ENCODE measurements at places on chromosomes 5 and 9. TPM values are rescaled to one million over a fixed set of nuclear protein-coding genes. Genes with fewer than 3 reads are reported as not detected.

- DNase-seq = no peak
These were observed 74.3 kb downstream of the GPR21 start for GRCh38 chr9:123107639-123108285.

Gene PTPRD
- 0.19 TPM for polyA plus RNA-seq

Gene C8G
- polyA plus RNA-seq = not detected

DNA sequence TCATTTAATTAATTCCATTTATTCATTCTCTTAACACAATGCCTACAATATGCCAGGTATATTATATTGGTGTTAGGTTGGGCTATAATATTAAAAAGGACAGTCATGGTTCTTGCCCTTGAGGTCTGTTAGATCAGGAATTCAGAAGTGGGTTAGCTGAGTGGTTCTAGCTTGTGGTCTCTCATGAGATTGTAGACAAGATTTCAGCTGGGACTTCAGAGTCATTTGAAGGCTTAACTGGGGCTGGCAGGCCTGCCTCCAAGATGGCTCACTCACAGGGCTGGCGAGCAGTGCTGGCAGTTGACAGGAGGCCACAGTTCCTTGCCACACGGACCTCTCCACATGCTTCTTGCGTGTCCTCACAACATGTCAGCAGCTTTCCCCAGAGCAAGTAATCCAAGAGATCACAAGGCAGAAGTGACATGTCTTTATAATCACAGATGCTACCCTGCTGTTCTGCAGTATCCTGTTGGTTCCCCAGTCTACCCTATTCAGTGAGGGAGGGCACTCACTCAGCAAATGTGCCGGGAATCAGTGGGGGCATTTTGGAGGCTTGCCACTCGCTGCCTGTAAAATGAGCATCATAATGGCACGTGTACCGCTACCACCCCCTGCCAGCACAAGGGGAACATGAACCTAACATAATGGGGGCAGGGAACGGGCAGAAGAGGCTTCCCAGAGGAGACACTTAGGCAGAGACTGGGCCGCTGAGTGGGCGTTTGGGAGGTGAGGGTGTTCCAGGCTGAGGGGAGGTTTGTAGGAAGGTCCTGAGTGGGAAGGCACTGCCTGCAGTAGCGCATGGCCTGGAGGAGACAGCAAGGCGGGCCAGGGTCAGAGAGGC lies 70.0 kb downstream of the EXOSC2 start:
- no peak for DNase-seq

DNA sequence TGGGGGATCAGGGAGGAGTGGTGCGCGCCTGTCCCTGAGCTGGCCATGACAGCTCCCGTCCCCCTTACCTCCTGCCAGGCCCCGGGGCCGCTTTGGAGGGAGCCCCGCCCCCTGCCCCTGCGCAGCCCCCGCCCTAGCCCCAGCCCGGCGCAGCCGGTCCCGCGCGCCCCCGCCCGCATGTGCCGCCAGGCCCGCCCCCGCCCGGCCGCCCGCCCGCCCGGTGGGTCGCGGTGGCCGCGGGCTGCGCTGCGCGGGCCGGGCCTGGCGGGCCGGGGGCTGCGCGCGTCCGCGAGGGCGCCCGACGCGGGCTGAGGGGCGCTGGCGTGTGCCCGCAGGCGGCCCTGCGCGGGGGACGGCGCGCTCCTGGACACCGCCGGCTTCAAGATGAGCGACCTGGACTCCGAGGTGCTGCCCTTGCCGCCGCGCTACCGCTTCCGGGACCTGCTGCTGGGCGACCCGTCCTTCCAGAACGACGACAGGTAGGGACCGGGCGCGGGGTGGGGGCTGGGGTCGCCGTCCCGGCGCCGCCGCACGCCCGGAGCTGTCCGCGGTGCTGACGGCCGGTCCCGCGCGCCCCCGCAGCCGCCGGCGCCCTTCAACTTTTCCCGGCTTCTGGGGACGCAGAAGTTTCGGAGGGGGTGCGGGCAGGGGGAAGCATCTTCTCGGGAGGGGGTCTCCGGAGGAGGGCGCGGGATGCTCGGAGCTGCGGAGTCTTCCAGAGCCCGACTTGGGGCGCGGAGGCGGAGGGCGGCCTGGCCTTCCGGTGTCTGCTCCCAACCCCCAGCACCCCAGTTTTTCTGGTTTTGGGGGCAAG lies 12.5 kb downstream of the KCNT1 start:
- no peak for DNase-seq

GRCh38 chr5:146039420-146039819 lies 66.0 kb downstream of the PLAC8L1 start:
- DNase-seq = no peak

DNA sequence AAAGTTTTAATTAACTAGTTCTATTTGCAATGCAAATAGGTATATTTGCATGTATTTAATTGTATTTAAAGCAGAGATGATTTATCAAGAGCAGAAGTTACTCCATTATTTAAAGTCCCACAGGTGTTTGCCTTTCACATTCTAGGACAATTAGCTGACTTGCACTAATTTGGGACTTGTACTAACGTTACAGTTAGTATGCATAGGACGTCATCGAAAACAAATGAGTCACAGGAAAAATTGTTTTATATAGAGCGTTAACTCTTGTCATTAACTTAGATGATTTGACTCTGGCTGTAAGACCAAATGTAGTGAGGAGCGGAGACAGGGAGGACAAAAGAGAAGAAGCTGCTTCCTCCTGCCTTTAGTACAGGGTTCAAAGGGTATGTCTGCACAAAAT lies 126.1 kb upstream of the IFNE start:
- no peak for DNase-seq

Gene SOX30
- polyA plus RNA-seq = 0.09 TPM

DNA sequence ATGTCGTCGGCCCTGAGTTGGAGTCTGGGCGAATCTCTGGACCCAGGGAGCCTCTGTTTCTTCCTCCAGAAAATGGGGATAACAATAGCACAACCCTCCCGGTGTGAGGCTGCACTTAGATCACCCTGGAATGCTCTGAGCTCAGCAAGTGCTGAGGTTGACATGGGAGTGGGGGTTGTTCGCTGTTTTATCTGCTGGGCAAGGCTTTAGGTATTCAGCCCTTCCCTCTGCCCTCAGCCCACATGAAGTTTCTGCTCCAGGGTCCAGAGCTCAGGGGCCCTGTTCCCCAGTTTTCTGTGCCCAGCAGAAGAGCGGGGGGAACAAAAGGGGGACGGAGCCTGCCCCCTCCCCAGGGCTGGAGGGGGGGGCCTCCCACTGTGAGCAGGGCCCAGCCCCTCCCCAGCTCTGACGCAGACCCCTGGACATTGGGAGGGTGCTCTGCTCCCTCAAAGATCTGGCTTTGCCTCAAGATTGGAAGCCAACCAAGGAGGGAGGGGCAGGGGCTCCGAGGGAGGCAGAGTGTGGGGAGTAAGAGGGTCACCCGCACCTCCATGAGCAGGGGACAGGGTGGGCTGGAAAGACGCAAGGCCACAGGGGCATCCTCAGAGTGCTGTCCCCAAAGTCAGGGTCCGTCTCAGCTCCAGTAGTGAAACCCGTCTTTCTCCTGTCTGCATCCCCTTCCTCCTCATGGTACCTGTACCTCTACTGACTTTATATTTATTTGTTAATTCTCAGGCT lies 215.6 kb downstream of the C9orf50 start:
- DNase-seq = no peak

GRCh38 chr9:133274236-133275104 lies 531 bp downstream of the ABO start:
- DNase-seq = no peak

- DNase-seq = no peak
These were observed 60.0 kb upstream of the MINAR2 start for GRCh38 chr5:129687941-129688340.

Gene TMEM167A
- 88.3 TPM for polyA plus RNA-seq

Gene SIT1
- not detected for polyA plus RNA-seq

DNA sequence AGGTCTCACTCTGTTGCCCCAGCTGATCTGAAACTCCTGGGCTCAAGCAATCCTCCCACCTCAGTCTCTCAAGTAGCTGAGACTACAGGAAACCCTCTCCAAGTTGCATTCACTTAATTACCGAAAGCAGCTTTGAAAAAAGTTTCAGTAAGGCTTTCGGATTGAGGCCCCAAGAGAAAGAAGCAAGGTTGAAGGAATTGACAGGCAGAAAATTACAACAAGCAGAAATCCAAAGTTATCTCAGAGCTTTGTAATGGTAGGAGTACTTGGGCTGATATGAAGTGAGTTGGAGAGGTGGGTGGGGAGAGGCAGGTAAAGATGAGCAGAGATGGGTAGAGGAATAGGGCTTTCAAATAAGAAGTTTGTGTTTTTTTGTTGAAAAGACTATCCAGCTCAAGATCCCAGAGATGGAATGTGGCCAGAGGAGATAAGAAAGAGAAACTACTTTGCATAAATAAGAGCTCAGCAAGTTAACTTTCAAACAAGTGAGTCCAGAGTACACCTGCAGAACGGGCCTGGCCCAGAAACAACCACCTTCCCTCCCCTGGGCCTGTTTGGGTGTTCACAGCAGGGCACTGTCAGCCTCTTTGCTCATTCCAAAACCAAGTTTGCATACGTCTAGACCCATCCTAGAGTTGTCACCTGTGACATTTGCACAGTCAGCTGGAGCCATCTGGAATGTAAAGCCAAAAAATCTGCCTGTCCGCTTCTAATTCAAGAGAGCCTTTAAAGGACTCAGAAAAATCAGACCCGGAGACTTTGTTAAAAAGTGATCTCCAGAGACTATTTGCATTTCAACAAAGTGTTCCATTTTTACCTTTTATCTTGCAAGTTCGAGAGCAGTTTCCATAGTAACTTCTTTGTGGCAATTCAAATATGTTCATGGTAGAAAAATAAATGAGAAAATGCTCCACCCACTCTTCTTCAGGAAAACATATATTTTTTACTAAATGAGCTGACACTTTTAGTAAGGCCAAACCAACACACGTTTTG lies 2.2 kb upstream of the CLINT1 start:
- no peak for DNase-seq

Gene ARL14EPL
- polyA plus RNA-seq = 0.05 TPM

DNA sequence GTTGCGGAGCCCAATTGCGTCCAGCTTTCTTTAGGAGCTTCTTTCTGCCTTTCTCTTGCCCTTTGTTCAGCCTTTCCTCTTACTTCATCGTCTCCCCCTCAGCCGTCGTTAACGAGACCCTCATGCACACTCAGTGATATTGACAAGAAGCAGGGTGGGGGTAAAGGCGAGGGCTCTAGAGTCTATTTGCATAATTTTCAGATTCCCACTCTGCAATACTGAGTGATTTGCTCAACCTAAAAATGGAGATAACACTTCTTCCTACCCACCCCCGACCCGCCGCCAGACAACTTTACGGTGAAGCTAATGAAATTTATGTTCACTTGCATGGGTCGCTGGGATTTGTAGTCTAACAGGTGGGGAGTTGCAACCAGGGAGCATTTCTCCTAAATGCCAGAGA lies 1.3 kb upstream of the TBC1D2 start:
- no peak for DNase-seq
